ENCODE measurements at places on chromosomes 1 and 21. TPM values are rescaled to one million over a fixed set of nuclear protein-coding genes. Genes with fewer than 3 reads are reported as not detected.

The RORC gene
- total RNA-seq, result 11.9 TPM

The RPE65 gene
- not detected for total RNA-seq

The CACNA1S gene
- not detected for total RNA-seq

The BECN2 gene
- total RNA-seq, result not detected

The THEM5 gene
- not detected for total RNA-seq

The KIF2C gene
- 0.40 TPM for total RNA-seq

The CELA3B gene
- 13,224 TPM for total RNA-seq

The CLCA4 gene
- total RNA-seq, result not detected

DNA sequence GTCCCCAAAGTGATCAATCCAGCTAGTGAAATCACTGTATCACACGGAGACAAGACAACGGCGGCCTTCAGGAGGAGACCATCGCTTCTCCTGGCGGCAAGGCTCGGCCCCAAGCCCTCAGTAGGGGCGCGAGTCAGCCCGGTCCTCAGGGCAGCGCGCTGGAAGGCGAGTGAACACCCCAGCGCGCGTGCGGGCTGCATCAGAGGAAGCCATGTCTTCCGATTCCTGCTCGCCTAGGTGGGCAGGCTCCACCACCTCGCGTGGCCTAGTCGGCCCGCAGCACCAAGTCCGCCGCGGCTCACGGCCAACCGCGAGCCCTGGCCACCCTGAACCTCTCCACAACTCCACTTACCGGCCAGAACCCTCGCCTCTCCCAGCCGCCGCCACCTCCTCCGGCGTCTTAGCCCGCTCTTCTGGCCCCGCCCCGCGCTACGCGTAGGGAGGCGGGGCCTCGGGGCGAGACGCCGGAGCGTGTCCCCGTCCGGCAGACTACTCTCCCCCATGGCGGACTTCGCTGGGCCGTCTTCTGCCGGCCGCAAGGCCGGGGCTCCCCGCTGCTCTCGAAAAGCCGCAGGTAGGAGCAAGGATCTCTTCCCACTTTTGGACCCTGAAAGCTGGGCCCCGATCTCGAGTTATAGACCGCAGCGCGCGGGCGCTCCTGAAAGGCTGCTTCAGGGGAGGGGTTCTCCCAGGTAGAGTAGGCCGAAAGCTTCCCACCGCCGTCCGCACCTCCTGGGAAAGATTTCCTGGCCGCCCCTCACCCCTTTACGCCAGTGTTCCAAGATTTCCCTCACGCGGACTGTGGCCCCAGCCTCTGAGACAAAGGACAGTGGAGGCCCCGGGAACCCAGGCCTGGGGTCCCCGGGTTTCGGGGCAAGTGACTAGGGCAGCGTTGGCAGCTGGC, at the start of the genes GLMN and RPAP2:
Gene GLMN (minus strand): TSS at position 415 of the 904 bp plus-strand sequence. CDS start 988 bp downstream, outside the sequence.
Gene RPAP2 (plus strand): TSS at position 487 of the 904 bp plus-strand sequence. CDS start 15 bp downstream, at position 502.
- peak within 1 kb of the TSS; percentile 94 for H3K27ac ChIP-seq
- no peaks in the 10 kb centered on the region for H3K27me3 ChIP-seq
- peaks cover 12% of the 10 kb centered on the region for H3K4me1 ChIP-seq
- no peaks in the 10 kb centered on the region for H3K36me3 ChIP-seq
- H3K4me3 ChIP-seq, result peak within 1 kb of the TSS; percentile 71
- peak; percentile 91 for DNase-seq

DNA sequence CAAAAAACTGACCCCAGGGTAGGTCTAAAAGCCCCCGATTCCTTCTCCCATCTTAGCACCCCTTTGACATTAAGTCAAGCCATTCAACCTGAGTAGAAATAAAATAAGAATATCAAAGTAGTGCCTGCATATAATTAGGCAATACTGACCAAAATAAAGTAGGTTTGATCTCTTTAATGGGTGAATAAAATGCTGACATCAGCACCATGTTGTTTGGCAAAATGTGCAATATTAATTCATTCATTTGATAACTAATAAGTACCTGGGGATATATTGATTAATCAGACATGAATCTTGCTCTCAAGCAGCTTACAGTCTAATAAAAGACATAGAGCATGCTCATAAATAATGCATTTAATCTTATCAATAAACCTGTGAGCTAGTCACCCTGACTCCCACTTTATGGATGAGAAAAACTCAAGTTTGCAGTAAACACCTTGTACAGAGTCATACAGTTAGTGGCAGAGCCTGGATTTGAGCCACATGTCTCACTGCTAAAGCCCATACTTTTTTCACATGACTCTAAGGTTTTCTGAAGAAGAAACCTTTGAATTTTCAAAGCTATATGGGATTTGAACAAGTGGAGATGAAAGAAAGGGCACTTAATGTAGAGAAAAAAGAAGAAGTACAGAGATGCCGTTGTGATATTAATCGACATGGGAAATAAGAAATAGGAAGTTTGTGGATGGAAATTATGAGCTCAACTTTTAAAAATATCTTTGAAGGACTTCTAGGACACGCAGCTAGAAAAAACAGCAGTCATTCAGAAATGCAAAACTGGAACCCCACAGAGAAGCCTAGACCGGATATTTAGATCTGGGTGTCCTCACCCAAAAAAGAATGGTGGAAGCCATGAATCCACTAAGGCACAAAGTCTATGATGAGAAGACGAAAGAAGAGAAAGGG, 183.9 kb downstream of the TOMM20 start:
- H3K27me3 ChIP-seq, result no peaks in the 10 kb centered on the region
- no peak for DNase-seq
- H3K36me3 ChIP-seq, result no peaks in the 10 kb centered on the region
- no peaks in the 10 kb centered on the region for H3K4me1 ChIP-seq
- H3K27ac ChIP-seq, result no peak overlapping the region
- H3K4me3 ChIP-seq, result no peak overlapping the region

DNA sequence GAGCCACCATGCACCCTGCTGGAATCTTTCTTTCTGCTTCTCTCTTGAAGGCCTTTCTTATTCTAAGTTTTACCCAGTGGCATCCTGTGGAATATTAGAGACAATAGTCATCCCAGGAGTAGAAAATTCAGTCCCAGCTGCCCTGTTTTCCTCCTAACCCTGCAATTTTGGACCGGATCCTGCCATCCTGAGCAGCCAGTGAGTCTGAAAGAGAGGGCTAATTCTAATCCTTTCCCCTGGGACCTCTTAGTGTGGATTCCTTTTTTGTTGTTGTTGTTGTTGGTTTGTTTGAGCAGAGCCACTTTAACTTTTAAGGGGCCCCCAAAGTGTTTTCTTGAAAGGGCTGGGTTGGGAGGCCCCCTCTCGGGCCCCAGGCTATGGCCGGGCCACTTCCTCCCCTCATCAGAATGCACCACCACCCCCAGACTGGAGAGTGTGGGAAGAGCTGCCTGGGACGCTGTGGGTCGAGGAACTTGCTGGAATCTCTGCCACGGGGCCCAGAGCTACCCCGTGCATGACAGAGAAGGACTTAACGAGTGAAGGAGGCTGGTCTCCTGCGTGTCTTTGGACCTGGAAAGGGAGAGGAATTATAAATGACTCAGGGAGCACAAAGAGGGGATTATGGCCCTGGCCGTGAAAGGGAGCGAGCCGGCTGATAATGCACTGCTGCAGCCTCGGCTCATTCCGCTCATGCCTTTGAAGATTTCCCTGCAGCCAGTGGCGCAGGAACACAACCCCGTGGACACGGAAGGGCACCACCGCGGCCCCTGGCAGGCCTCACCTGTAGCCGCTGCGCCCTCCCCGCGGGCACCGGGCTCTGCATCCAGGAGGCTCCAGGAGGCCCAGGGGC, 81.0 kb upstream of the AKT3 start:
- no peaks in the 10 kb centered on the region for H3K27me3 ChIP-seq
- no peaks in the 10 kb centered on the region for H3K36me3 ChIP-seq
- H3K4me1 ChIP-seq, result no peaks in the 10 kb centered on the region
- DNase-seq, result no peak

DNA sequence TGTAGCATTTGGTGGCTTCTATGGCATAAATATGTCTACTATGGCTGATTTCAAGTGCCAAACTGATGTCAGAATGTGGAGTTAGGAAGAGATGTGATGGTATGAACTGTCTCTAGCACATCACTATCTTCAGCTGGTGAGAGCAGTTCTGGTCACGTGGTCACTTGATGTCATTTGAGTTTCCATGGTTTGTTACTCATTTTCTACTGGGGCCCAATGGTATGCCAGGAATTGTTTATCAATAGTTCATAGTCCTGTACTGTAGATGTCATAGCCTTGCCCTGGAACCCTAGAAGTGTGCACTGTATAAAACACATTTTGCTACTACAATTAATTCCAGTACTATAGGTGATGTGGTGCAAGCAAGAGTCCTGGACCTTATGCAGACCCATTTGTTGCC, 153.7 kb downstream of the PDE4B start:
- no peaks in the 10 kb centered on the region for H3K4me1 ChIP-seq
- H3K4me3 ChIP-seq, result no peak overlapping the region
- no peaks in the 10 kb centered on the region for H3K27me3 ChIP-seq
- no peaks in the 10 kb centered on the region for H3K36me3 ChIP-seq
- H3K27ac ChIP-seq, result no peak overlapping the region

DNA sequence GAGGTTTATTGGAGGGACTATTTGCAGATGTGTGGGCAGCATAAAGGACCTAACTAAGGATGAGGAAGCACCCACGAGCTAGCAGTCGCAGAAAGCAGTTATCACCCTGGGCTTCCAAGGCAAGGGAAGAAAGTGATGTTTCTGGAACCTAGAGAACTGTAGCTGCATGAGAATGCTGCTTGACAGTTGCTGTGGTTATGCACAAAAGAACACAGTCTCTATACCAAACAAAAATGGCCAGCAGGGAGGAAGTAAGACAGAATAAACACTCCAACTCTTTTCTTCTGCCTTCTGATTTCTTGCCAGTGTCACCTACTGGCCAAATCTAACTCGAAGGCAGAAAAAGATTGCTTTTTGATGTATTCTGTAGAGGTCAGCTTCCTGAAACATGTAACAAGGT, 190.2 kb downstream of the RASAL2 start:
- H3K27ac ChIP-seq, result no peak overlapping the region
- H3K4me1 ChIP-seq, result no peaks in the 10 kb centered on the region
- no peak overlapping the region for H3K4me3 ChIP-seq
- H3K27me3 ChIP-seq, result no peaks in the 10 kb centered on the region
- DNase-seq, result no peak

GRCh38 chr21:32364387-32364786, 28.4 kb downstream of the URB1 start:
- H3K36me3 ChIP-seq, result peaks cover 4% of the 10 kb centered on the region
- no peak for DNase-seq
- no peak overlapping the region for H3K4me3 ChIP-seq
- H3K27ac ChIP-seq, result no peak overlapping the region

GRCh38 chr1:227944090-227944930, 3.4 kb downstream of the WNT9A start:
- DNase-seq, result peak; percentile 8
- H3K27me3 ChIP-seq, result no peaks in the 10 kb centered on the region
- H3K4me3 ChIP-seq, result no peak overlapping the region
- H3K36me3 ChIP-seq, result no peaks in the 10 kb centered on the region

- no peaks in the 10 kb centered on the region for H3K36me3 ChIP-seq
- no peak for DNase-seq
- H3K27me3 ChIP-seq, result no peaks in the 10 kb centered on the region
Observed at GRCh38 chr1:54325284-54325683, 80.9 kb downstream of the SSBP3 start.

GRCh38 chr1:195946500-195946899, 661.7 kb downstream of the KCNT2 start:
- no peak overlapping the region for H3K4me3 ChIP-seq
- H3K27me3 ChIP-seq, result no peaks in the 10 kb centered on the region
- no peaks in the 10 kb centered on the region for H3K4me1 ChIP-seq
- no peak overlapping the region for H3K27ac ChIP-seq
- no peak for DNase-seq

DNA sequence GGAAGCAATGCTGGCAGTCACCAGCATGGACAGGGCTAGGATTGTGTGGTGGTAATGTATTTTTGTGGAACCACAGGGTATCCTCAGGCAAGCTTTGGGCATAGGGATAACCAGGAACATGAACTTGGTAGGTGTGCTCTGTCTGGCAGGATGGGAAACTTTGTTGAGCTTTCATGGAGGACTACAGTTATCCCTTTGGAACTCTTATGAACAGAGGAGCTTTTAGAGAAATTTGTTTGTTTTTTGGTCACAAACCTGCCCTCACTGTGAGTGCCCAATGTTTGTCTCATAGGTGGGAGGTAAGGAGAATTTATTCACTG, 54.4 kb downstream of the MACF1 start:
- H3K27me3 ChIP-seq, result no peaks in the 10 kb centered on the region
- DNase-seq, result no peak
- no peaks in the 10 kb centered on the region for H3K4me1 ChIP-seq
- H3K36me3 ChIP-seq, result no peaks in the 10 kb centered on the region
- no peak overlapping the region for H3K4me3 ChIP-seq
- H3K27ac ChIP-seq, result no peak overlapping the region

DNA sequence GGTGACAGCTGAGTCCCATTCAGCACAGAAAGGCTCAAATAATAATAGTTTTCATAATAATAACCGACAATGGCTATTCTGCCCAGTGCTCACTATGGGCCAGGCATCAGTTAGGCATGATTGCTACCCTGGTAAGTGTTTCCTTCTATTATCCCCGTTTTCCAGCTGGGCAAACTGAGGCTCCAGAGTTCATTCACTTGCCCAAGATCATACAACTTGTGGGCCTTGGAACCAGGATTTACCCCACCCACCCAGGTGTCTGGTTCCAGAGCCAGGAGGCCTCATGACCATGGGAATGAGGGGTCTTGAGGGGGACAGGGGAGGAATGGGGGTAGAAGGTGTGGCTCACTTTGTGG, 518 bp downstream of the PLOD1 start:
- no peaks in the 10 kb centered on the region for H3K27me3 ChIP-seq
- H3K27ac ChIP-seq, result peak overlapping the region; percentile 79
- peak overlapping the region; percentile 55 for H3K4me3 ChIP-seq
- peaks cover 9% of the 10 kb centered on the region for H3K4me1 ChIP-seq
- DNase-seq, result no peak

GRCh38 chr1:37047542-37047941, 13.2 kb upstream of the GRIK3 start:
- H3K27me3 ChIP-seq, result no peaks in the 10 kb centered on the region
- H3K4me1 ChIP-seq, result no peaks in the 10 kb centered on the region
- no peak overlapping the region for H3K4me3 ChIP-seq
- no peak overlapping the region for H3K27ac ChIP-seq

GRCh38 chr21:38294609-38295008, 37.8 kb downstream of the KCNJ15 start:
- no peaks in the 10 kb centered on the region for H3K4me1 ChIP-seq
- no peak overlapping the region for H3K27ac ChIP-seq
- no peak overlapping the region for H3K4me3 ChIP-seq
- H3K27me3 ChIP-seq, result no peaks in the 10 kb centered on the region
- peaks cover 9% of the 10 kb centered on the region for H3K36me3 ChIP-seq

Data from pancreas (tissue), 10 donors.